ENCODE measurements at places on chromosomes 1 and 21.
A peak's percentile ranks its signal among the peaks of the same experiment; 100 is the strongest.

DNA sequence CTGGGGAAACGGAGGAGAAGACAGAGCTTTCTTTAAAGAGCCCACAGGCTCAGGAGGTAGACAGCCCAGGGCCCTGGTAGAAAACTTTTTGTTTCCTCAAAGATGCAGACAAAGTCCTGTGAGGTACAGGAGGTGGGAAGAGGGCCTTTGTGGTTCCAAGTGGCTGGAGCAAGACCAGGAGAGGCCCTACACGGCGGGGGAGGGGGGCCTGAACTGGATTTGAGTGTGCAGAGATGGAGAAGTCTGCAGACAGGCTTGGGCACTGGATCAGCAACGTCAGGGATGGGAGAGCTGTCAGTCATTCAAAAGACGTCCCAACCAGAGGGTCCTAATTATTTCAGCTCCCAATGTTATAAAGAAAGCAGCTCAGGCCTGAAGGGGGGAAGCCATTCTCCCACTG lies 126.2 kb downstream of the EPHB2 start:
- no peak for DNase-seq

GRCh38 chr1:17661546-17662157 lies 93.5 kb upstream of the ACTL8 start:
- DNase-seq, result peak; percentile 36

DNA sequence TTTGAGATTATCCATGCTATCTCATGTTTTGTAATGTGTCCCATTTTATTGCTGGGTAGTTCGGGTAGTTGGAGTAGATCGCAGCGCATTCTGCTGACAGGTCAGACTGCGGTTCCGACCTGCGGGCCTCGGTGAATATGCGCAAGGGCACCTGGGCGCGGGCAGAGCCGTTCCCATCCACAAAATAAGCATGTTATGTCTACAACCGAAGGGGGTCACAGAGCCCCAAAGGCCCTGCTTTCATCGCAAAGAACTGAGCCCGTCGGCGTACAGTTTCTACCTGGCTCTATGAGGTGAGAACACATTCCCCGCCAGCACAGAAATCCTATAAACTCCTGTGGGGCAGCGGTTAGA lies 88.4 kb downstream of the PRKAB2 start:
- no peak for DNase-seq

GRCh38 chr21:44739316-44739715 lies 27.9 kb upstream of the TSPEAR start:
- no peak for DNase-seq

Measured in CD4-positive, alpha-beta T cell treated with Interleukin-10 for 1 hour (primary cell).